Bronchial epithelial cell (primary cell): ENCODE measurements at places on chromosomes 1 and 21. TPM values are rescaled to one million over a fixed set of nuclear protein-coding genes. Genes with fewer than 3 reads are reported as not detected.
A peak's percentile ranks its signal among the peaks of the same experiment; 100 is the strongest.

GRCh38 chr1:202982715-202983430 lies 15.8 kb upstream of the CYB5R1 start:
- DNase-seq, result no peak

DNA sequence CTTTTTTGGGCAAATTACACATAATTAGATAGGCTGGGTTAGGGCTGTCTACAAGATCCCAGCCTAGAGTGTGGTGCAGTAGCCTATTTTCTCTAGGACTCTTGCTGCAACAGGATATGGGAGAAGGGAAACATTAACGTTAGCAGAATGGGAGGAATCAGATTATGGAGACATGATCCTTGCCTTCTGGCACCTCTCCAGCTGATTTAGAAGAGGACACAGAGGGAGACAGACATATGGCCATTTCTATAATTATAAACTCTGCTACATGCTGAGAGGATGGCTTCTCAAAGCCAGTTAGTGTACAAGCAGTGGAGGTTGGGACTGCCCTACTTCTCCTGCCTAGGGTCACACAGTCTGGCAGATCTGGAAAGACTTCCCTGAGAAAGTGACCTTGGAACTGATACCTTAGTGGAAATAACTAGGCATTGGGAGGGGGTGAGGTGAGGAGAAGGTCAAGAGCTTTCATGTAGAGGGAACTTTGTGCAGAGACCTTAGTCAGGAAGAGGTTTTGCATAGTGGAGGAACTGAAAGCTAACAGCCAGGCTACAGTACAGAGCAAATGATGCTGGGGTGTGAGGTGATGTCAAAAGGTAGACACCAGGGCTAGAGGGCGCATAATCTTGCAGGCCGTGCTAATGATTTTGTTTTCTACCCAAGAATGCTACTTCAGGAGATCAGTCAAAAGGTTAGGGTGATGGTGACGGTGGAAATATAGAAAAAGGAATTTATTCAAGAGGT lies 1.2 kb upstream of the CD1D start:
- no peak for DNase-seq

DNA sequence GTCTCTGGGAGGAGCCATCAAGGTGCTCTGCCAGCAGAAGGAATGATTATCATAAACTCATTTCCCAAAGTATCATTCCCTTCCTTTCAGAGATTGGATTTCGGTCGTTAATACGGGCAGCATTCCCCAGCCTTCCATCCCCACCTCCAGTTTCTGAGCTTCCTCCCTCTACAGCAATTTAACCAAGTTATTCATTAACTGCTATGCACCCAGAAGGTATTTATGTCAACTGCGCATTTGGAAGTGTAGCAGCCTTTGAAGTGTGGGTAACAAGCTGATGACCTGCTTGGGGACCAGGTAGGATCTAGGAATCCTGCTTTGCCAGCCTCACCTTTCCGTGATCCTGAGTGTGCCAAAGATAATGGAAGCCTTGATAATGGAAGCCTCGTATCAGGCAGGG lies 172.4 kb upstream of the IGSF21 start:
- no peak for DNase-seq

Gene KISS1
- total RNA-seq, result not detected in 2 replicates

Gene NMNAT2
- total RNA-seq, result under 0.01 and 0.26 TPM in 2 replicates

Gene GPR25
- not detected in 2 replicates for total RNA-seq

Gene CSF3R
- total RNA-seq, result 0.79 TPM in 1 of 2 replicates, not detected in the other

GRCh38 chr1:69567652-69568420 lies at the start of gene LRRC7:
Gene LRRC7 (plus strand): TSS chr1:69567922. CDS start chr1:69568640, 718 bp downstream.
- DNase-seq, result no peak

Gene BCL10
- 31.3 and 46.1 TPM in 2 replicates for total RNA-seq

DNA sequence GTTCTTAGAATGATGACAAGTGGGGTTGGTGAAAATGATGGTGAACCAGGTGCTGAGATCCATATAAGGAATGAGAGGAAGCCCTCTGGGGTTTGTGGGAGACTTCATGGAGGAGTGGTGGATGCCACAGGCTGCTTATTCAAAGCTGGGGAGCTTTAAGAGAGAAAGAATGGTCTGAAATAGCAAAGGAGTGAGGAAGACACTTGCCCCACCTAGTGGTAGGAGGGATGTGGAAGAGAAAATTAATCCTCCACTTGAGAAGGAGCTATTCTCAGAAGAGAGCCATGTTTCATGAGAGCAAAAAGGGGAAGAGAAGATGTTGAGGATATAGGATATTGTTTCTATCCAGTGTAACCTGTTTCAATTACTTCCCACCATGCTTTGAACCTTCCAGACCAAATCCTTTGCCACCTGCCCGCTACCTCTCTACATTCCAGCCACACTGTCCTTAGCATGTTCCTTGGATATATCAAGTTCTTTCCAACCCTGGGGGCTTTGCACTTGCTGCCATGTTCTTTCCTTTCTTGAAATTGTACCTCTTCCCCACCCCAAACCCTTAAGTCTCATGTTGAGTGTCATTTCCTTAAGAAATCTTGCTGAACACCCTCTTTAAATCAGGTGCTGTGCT lies 19.6 kb upstream of the ZNF648 start:
- peak; percentile 46 for DNase-seq

Gene KIF17
- total RNA-seq, result 1.0 and 3.2 TPM in 2 replicates

GRCh38 chr1:167450843-167451242 lies 67.5 kb downstream of the CD247 start:
- no peak for DNase-seq

DNA sequence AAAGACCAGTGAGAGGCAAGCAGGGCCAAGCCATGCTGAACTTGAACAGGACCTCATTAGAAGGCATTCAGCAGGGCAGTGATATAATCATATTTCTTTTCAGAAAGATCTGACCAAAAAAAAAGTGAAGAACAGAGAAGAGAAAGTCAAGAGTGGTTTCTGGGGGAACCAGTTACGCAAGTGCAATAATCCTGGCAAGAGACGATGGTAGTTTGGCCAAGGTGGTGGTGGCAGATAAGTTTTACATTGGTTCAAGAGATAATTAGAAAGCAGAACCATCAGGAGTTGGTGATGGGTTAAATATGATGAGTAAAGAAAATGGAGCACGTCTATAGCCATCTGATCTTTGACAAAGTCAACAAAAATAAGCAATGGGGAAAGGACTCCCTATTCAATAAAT lies 54.3 kb downstream of the ZSWIM5 start:
- DNase-seq, result no peak

Gene IGSF9
- total RNA-seq, result 6.3 and 16.8 TPM in 2 replicates

DNA sequence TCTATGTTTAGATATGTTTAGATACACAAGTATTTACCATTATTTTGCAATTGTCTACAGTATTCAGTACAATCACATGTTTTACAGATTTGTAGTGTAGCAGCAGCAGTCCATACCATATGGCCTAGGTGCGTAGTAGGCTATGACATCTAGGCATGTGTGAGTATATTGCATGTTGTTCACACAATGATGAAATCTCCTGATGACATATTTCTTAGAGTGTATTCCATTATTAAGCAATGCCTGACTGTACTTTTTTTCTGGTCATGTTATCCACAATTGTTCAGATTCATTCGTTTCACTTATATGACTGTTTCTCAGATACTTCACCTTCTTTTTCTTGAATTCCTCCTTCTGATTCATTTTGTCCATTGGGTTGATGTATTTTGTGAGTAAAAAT lies 9.9 kb upstream of the BACE2 start:
- no peak for DNase-seq

GRCh38 chr1:44743211-44743610 lies 3.6 kb downstream of the KIF2C start:
- DNase-seq, result no peak

Gene CLCA2
- total RNA-seq, result 15.3 and 84.4 TPM in 2 replicates

DNA sequence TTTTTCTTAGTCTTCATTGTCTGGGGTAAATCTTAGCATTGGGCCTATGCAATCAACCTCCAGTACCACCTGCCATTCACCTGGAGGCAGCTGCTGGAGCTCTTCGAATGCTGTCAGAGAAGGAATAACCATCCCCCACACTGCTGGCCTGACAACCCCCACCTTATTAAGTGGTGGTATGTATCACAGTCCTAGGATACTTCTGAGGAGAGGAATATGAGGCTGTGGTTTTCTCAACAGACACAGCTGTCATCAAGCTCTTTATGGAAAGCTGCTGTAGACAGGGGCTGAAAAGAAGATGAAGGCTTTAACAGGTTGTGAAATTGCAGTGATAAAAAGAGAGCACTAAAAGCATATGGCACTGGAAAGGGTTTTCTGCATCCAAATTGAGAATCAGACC lies 61.7 kb downstream of the TSEN15 start:
- DNase-seq, result no peak

Gene LCE1E
- total RNA-seq, result not detected in 2 replicates

GRCh38 chr21:28671549-28672195 lies 321.0 kb downstream of the LTN1 start:
- DNase-seq, result no peak

DNA sequence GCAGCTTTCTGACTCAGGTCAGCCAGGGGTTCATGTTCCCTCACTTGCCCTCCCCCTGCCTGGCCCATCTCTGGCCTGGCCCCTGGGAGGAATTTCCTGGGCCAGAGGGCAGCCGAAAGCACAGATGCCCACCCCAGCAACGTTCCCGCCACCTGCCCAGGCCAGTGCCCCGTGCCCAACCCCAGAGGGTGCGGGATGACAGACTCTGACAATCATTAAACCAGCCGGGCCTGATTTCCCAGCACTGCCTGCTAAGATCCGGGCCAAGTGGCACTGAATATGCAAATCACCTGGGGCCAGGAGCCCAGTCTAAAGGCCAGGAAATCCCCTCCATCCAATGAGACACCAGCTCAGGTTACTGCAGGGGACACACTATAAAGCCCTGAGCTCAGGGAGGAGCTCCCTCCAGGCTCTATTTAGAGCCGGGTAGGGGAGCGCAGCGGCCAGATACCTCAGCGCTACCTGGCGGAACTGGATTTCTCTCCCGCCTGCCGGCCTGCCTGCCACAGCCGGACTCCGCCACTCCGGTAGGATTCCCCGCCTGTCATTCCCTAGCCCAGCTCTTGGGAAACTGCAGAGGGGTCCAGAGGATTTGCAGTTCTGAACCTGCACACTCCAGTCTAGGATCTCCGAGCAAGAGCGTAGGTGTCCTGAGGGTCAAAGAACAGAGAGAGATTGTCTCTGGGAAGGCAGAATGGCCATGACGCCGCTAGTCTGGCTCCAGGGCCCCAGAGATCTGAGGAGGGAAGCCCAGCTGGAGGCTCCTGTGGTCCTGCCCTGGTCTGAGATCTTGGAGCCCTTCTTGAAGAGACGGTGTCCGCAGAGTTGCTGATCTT lies at the start of gene ELF3:
ELF3 (plus strand) TSS at position 408 of the 836 bp plus-strand sequence. CDS start 550 bp downstream, outside the sequence.
- DNase-seq, result peak; percentile 72

- peak; percentile 90 for DNase-seq
Observed at GRCh38 chr1:238052496-238053266, 162.0 kb upstream of the ZP4 start.

DNA sequence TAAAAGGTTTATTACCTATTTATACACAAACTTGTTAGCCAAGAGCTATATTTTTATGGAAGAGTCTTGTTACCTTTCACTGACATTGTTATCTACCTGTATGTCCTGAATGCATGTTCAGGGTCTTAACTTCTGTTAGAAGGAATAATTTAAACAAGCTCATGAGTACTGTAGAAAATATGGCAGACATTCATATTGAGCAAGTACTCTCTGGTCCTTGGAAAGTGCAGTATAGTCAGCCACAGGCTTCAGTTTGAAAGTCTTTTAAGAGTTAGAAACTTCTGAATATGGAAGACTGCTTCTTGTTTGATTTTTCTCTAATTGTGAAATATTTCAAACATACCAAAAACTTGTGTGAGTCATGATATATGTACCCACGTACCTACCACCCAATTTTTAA lies 16.6 kb downstream of the DIP2A start:
- DNase-seq, result no peak

Gene AXDND1
- 0.26 TPM in 1 of 2 replicates, not detected in the other for total RNA-seq

Gene TMEM82
- not detected in 2 replicates for total RNA-seq

DNA sequence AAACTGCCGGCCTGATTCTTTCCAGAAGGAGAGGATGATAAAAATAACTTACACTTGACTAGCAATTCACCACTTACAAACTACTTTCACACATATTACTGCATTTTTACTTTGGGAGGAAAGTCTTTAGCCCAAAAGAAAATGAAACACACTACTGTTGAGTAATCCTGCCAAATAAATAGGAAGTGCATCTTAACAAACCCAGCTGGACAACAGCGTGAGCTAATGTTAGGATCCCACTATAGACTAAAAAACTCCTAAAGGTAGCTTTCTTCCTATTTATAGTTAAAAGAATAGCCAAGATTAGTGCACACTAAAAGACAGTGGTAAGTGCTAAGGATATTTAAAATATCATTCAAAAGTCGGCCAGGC lies 83.8 kb downstream of the HSF2BP start:
- no peak for DNase-seq

- peak; percentile 54 for DNase-seq
Observed at GRCh38 chr1:26851106-26851684, 11.8 kb upstream of the SFN start.

DNA sequence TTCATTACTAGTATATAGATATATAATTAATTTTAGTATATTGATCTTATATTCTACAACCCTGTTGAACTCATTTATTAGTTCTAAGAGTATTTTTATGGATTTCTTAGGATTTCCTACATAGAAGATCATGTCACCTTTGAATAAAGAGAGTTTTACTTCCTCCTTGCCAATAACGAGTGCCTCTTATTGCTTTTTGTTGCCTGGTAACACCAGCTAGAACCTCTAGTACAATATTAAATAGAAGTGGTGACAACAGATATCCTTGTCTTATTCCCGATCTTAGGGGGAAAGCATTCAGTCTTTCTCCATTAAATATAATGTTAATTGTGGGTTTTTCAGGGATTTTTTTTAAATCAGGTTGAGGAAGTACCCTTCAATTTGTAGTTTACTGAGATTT lies 40.8 kb downstream of the WNT2B start:
- no peak for DNase-seq

Gene SORT1
- 7.9 and 31.1 TPM in 2 replicates for total RNA-seq

Gene LCE2A
- not detected in 2 replicates for total RNA-seq

GRCh38 chr1:232697187-232697822 lies 67.4 kb upstream of the SIPA1L2 start:
- no peak for DNase-seq

Gene OR2T33
- total RNA-seq, result not detected in 2 replicates

DNA sequence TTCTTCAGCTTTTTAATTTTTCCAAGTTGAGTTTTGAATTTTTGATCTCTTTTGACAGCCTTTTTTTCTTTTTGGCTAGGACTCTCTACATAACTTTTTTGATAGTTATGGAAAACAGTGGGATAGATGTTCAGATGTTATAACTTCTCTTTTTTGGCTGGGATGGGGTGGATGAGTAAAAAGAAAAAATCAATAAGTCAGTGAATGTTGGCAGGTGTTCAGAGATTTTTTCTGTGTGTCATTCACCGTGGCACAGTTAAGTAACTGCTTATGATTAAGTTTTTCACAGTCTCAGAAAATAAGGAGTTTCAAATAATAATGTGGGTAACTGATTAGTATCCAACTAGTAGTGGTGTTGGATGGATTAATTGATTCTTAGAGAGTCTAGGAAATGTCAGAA lies 24.0 kb downstream of the HS2ST1 start:
- peak; percentile 10 for DNase-seq

DNA sequence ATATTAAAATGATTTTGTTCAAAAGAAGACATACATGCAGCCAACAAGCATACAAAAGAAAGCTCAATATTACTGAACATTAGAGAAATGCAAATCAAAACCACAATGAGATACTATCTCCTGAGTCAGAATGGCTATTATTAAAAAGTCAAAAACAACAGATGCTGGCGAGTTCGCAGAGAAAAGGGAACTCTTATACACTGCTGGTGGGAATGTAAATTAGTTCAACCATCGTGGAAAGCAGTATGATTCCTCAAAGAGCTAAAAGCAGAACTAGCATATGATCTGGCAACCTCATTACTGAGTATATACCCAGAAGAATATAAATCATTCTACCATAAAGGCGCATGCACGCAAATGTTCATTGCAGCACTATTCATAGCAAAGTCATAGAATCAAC lies 126.0 kb upstream of the HMCN1 start:
- no peak for DNase-seq

- DNase-seq, result no peak
Observed at GRCh38 chr1:247298124-247298481, 33.6 kb downstream of the ZNF496 start.
